Amniotic epithelial cell (primary cell): ENCODE measurements at places on chromosomes 1 and 21.

GRCh38 chr1:183883623-183884022 is 78.7 kb downstream of the RGL1 start:
- no peak for DNase-seq

DNA sequence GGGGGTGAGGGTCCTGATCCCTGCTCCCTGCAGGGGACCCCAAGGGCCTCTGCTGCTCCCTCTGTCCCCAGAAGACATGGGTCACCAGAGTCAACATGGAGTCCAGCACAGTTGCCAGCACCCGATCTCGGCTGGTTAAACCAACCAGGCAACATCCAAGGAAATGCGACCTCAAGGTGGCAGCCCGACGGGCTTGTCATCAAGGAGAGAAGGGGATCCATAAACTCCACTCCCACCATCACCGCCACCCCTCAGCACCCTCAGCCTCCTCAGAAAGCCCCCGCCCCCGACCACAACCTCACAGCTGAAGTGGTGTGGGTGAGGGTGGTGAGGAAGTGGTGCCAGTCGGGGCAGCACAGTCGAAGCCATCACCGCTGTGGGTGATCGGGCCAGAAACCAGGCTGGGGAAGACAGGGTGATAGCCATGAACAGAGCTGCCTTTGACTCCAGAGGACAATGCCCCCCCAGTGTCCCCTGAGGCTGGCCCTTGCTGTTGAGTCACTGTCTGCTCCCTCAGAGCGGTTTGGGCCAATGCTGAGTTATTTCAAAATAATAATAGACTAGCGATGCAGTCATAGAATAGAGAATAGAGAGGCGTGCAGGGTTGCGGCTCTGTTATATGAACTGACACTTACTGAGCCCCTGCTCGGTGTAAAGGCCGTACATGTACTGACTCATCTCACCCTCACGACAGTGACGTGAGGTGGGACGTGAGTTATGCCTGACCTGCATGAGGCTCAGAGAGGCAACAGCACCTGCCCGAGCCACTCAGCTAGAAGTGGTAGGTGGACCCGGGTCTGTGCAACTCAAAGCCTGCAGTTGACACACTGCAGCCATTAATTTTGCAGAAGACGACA is 88.7 kb upstream of the IFFO2 start:
- no peak for DNase-seq

DNA sequence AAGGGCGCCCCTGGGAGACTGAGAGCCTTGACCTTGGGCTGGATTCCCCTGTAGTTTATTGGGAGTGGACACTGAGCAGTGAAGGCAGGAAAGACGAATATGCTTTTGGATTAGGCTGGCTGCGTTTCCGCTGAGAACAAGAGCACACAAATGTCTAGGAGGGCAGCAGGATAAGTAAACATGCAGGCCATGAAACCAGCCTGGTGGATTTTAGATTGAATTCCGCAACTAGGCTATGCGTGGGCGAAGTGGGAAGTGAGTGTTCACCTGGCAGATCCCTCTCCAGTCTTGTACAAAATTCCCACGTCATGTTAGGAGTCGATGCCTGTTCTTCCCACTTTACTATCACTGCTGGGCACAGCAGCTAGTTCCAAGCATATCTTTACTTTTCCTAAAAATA is 21.4 kb upstream of the KCNJ6 start:
- DNase-seq: no peak

- no peak for DNase-seq
Observed at GRCh38 chr1:246365708-246366107, 141.4 kb downstream of the SMYD3 start.

GRCh38 chr1:155038602-155039307 is 5.1 kb downstream of the DCST1 start:
- DNase-seq: peak; percentile 84

DNA sequence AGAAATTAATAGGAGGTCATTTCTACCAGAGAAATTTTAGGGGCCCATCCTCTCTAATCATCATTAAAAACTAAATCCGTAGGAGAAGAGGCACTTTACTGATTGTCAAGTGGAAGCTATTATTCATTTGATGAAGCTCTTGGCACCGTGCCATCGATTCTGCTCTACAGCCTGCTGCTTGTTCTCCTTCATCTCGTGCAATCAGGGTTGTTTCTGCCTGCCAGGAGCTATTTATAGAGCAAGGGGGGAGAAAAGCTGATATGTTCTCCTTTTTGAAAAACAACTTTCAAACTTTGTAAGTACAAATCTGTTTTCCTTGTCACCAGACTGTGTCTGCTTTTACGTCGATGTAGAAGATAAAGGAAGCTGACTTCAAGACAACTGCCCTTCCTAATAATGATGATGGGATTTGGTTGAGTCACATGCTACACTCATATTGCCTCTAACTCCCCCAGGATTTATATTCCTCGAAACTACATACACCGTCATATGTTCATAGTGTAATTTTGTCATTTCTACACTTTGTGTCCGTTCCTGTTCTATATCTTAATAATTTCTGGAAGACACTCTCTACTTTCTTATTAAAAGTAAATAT is 169.6 kb upstream of the LHX8 start:
- DNase-seq: no peak

- DNase-seq: no peak
Observed at GRCh38 chr1:113905435-113905861, 322 bp downstream of the DCLRE1B start.

- no peak for DNase-seq
Observed at GRCh38 chr1:154661110-154661509, 53.1 kb upstream of the ADAR start.

DNA sequence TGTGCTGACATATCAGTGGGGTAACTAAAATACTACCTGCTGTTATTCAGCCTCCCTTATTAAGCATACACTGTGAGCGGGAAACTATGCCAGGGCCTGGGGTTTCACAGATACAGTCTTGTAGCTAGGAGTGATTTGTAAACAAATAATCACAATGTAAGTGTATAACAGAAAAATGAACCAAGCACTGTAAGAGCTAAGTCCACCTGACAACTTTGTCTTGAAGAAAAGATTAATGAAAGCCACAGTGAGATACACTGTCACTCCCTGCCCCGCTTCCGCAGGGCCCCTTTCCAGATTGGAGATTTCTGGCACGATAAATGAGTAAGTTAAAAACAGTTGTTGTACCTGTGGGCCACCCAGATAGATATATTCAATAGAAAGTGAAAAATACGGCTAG is 4.8 kb downstream of the RCAN3 start:
- DNase-seq: no peak

DNA sequence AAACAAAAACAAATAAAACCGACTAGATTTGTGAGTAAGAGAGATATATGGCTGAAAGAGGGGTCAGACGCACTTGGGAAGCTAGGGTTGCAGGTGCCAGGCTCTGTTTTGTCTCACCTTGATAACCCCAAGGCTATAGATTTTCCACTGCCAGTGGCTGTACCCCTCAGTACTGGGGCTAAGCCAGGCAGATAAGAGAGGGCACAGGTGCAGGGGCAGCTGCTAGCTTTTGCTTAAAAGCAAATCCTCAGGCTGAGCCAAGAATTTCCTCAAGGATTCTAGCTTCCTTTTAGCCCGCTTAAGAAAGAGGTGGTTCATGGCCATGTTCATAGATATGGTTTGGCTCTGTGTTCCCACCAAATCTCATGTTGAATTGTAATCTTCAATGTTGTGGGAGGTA is 57.9 kb downstream of the OVGP1 start:
- no peak for DNase-seq
